Fibroblast of upper back skin (primary cell): ENCODE measurements at places on chromosomes 4 and X.
A peak's percentile ranks its signal among the peaks of the same experiment; 100 is the strongest.

DNA sequence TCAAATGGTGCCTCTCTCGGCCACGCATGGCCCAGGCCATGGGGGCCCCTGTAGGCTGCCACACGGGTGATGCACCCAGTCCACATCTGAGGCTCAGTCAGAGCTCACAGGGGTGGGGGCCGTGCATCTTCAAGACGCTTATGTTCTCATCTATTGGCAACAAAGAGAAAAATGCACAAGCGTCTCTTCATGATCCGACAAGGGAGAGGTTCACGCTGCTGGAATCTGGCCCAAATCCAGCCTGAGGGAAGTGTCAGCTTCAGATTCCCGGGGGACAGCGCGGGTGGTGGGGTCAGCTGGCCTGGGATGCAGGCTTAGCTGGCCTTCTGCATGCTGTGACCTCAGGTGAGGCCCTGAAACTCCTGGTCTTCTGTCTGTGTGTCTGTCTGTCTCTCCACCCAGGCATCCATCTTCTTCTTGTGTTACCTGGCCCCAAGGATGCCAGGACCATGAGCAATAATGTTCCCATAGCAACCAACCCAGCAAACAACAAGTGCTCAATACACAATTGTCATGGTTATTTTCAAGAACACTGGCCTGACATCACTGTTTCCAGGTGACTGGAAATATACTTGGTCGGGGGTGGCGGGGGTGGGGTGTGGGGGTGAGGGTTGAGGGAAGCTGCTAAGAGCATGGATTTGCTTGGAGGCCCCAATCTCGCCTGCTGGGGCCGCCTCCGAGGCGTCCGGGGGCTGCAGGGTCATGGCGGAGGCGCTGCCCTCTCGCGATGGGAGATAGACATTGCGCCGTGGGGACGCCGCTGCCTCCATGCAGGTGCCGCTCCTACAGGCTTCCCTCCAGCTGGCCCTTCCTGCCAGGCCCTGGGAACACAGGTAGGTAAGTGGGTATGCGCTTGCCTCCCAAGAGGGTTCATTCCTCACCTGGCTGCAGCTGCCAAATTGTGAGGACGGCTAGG is 48.3 kb downstream of the ABLIM2 start:
- DNase-seq = no peak

- DNase-seq = peak; percentile 15
Observed at GRCh38 chrX:97126020-97126419, 242.3 kb downstream of the RPA4 start.

- no peak for DNase-seq
Observed at GRCh38 chrX:4787971-4788370, 1074.5 kb upstream of the PRKX start.

DNA sequence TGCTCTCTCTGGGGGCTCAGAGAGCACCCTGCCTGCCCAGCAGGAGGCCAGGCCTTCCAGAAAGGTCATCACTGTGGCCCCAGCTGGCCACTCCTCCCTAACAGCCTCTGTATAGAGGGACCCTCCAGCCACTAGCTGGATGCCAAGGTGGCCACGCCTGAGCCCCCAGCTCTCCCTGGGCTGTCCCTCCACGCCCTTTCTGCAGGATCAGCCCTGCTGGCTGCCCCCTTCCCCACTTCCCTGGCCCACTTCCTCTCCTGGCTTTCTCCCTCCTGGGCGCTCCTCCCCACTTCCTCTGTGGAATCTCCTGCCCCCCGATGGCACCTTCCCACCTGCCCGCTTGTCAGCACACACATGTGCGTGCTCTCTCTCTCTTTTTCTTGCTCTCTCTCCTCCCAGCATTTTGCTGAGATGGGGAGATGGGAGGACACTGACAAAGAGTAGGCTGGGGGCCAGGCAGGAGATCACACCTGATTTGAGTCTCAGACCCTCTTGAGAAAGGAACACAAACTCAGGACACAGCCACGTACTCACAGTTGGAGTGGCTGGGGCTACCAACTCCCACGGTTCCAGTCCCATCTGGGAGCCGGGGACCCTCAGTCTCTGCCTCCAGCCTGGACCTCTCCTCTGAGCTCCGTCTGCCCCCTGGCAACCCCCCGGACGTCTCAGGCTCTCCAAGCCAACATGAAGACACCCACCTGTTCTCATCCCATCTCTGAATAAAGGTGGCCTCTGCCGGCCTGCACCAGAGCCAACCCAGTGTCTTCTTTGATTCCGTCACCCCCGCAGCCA is 62.1 kb upstream of the AFAP1 start:
- DNase-seq = no peak

- no peak for DNase-seq
Observed at GRCh38 chr4:181933471-181933870, 309.7 kb upstream of the TENM3 start.

GRCh38 chr4:104752337-104752736 is 257.6 kb upstream of the CXXC4 start:
- DNase-seq = no peak

- no peak for DNase-seq
Observed at GRCh38 chrX:56600141-56600540, 36.7 kb downstream of the UBQLN2 start.

DNA sequence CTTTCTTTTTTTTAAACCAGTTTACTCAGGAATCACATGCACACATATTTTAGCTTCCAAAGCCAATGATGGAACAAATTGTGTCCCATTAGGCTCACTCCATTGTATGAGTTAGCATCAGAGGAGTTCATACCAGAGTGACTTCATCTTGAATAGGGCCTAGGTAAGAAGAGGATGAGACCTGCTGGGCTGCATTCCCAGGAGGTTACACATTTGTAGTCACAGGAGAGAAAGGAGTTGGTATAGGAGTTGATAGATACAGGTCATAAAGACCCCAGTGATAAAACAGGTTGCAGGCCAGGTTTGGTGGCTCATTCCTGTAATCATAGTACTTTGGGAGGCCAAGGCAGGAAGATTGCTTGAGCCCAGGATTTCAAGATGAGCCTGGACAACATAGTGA is 9.3 kb downstream of the PDGFRA start:
- DNase-seq = no peak

- DNase-seq = peak; percentile 78
Observed at GRCh38 chr4:54226404-54227255, 2.5 kb upstream of the PDGFRA start.

- DNase-seq = no peak
Observed at GRCh38 chr4:3302173-3302785, 9.5 kb downstream of the RGS12 start.

- no peak for DNase-seq
Observed at GRCh38 chrX:26649534-26649933, 433.6 kb downstream of the MAGEB5 start.

- no peak for DNase-seq
Observed at GRCh38 chr4:150896497-150896896, 118.6 kb downstream of the LRBA start.

DNA sequence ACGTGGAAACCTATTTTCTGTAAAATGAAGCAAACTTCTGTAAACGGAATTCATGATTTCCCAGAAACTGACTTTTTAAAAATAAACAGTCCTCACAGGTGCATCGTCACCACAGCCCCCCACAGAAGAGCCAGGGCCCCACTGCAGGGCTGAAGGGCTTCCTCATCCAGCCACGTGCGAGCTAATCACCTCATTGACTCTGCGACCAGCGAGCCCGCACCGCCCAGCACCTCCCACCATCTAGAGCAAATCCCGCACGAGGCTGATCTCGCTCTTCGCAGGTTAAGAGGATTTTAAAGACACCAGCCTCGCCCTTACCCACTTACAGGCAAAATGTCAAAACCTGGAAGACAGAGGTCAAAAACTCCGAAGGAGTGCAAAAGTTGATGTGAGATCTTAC is 14.8 kb downstream of the PPP2R3B start:
- no peak for DNase-seq

DNA sequence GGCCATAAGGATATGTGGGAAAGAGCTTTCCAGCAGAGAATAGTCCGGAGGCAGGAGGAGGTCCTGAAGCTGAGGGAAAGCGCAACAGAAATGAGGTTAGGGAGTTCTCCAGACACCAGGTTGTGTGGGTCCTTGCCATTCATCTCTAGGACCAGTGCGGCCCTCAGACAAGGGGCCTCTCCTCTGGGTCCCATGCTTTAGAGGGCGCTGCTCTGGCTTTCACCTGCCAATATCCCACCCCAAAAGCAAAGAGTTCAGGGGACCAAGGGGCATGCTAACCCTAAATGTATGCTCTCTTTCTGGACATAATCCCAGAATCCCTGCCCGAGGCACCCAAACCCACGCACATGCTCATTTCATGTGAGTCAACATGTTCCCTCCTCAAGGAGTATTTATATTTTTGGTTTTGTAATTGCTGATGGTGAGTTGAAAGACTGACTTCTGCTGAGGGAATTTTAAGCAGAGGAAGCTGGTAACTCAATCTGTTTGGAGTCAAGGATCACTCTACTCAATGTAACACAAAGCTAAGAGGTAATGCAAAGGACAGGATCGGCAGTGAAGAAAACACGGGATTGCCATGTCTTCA is 14.8 kb downstream of the RPL34 start:
- DNase-seq = no peak

GRCh38 chr4:84790769-84791565 is 175.5 kb downstream of the WDFY3 start:
- no peak for DNase-seq

- no peak for DNase-seq
Observed at GRCh38 chr4:111068883-111069282, 446.0 kb upstream of the PITX2 start.

DNA sequence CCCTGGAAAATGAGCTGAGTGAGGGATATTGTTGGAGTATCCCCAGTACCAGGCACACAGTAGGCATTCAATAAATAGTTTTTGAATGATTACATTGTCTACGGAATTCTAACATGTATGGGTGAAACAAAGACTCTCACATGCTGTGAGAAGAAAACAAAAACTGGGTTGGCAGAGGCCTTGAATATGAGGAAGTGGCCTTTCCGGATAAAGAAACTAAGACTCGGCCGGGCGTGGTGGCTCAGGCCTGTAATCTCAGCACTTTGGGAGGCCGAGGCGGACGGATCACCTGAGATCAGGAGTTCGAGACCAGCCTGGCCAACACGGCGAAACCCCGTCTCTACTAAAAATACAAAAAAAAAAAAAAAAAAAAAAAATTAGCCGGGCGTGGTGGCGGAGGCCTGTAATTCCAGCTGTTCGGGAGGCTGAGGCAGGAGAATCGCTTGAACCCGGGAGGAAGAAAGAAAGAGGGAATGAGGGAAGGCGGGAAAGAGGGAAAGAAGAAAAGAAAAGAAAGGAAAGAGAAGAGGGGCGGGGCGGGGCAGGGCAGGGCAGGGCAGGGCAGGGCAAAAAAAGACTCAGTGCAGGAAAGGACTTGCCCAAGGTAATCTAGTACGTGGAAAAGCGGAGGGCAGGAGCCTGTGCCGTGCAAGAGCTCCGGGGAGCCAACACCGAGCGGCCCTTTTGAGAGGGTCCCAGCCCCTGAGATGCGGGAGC is 689 bp upstream of the TMA16 start:
- no peak for DNase-seq

DNA sequence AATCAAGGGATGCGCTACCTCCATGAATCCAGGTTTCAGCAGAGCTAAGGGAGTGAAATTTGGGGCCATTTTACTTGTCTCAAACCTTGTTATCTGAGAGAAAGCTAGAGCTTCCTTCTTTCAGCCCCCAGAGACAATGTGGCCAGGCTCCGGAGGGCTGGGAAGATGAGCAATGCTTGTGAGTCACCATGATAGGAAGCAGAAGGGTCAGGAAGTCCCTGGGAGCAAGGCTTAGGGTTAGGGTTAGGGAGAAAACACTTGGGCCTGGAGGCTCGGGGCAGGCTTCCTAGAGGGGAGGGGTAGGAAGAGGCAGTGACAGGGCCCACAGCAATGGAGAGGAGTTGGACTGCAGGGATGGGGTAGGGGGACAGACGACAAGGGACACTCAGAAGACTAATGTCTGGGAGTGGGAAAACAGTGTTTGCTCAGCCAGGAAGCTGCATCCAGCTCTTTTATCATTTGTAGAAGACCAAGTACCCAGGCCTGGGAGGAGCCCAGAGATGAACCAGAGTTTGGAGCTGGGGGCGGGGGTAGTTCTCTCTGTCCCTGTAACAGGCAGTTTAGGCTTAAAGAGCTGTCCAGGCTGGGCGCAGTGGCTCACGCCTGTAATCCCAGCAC is 16.4 kb upstream of the PORCN start:
- peak; percentile 41 for DNase-seq

GRCh38 chrX:119190091-119190681 is 45.9 kb upstream of the PGRMC1 start:
- DNase-seq = no peak

DNA sequence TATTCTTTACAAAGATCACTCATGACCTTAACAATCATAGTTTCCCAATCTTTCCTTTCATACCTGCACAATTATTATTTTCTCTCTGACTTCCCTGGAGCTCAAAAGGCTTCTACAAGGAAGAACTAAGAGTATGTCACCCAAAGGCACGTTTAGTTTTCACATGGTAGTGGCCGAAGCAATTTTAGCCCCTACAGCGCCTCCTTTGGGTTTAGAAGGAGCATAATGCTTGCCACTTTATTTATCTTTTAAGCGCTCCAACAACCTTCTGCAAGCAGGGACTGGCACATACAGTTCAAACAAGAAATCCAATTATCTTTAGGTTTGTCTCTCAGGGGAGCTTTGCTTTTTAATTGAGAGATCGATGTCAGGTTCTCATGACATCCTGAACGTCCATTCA is 42.0 kb upstream of the IGSF1 start:
- no peak for DNase-seq

GRCh38 chr4:135824759-135825296 is 1623.2 kb upstream of the PABPC4L start:
- no peak for DNase-seq

- DNase-seq = no peak
Observed at GRCh38 chr4:15683143-15683495, 1.5 kb downstream of the FAM200B start.

DNA sequence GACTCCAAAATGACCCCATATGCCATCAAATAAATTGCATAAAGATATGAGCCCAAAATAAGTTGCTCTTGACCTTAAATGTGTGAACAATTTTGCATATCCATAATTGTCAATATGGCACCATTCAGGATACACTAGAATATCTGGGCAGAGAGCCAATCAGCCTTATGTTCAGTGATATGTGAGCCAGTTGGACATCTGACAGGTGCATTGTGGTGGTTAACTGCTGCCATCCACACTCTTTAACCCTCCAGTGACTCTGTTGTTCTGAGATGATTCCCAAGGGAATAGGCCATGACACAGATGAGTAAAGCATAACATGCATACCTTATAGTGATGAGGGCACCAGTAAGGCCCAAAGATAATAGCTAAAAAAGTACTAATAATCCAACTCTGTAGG is 500.1 kb downstream of the PCDH18 start:
- peak; percentile 6 for DNase-seq

- DNase-seq = no peak
Observed at GRCh38 chr4:102522031-102522440, 20.9 kb downstream of the NFKB1 start.

- peak; percentile 25 for DNase-seq
Observed at GRCh38 chr4:143240939-143241679, 56.4 kb downstream of the USP38 start.

GRCh38 chr4:184766446-184766845 is 32.5 kb upstream of the CENPU start:
- no peak for DNase-seq
